ENCODE measurements at places on chromosomes 4 and X.

DNA sequence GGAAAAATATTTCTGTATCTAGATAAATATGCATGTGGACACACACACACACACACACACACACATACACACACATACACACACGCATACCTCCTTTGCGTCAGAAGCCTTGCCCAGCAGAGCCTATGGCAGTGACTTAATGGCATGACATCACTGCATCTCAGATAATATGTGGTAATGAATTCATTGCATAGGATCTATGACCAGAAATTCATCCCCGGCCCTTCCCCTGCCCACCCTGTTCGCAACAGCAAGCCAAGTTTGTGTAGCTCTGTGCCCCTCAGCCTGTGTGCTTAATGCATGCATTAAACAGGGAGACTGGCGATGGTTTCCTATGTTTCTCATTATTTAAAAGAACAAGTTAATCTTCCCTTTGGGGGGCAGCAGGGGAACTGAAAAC, 120.7 kb downstream of the NKX6-1 start:
- DNase-seq: no peak

- peak; percentile 60 for DNase-seq
These were observed 538.2 kb downstream of the INPP4B start for GRCh38 chr4:142307857-142308256.

DNA sequence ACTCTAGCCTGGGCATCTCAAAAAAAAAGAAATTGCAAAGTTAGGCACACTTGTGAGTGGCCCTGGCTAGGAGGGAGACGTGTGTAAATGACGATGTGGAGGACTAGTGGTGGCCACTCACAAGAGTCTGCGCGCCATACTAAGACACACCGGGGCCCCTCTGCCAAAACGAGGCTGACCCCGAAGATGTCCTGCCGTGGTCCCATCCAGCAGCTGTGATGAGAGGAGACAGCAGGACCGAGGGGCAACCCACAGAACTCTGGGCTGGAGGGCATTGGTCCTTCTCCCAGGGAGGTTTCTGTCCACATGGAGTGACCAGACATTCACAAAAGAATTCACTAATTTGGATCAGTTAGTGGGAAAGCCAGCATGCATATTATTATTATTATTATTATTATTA, 47.4 kb downstream of the NOP14 start:
- DNase-seq: no peak

GRCh38 chrX:68090266-68090665, 343.0 kb downstream of the OPHN1 start:
- peak; percentile 4 for DNase-seq
